ENCODE measurements at places on chromosomes 11 and 22.

DNA sequence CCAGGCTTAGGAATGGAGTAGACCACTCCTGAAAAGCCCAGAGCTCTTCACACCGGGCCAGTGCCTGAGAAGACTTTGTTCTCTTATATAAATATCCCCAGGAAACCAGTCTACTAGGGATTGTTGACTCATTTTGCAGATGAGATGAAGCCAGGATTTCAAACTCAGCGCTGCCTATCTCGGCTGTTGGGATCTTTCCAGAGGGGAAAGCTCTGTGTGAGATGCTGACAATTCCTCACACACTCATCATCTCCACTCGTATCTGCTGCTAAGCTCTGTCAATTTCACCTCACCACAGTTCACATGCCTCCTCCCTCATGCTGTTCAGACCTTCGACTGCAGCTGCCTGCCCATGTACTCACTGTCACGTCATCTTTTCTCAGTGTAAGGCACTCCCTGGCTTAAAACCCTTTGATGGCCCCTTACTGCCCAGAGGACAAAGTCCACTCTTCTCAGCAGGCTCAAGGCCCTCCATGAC, 12.5 kb downstream of the USH1C start:
- DNase-seq, result no peak

GRCh38 chr11:74755395-74755995, 6.8 kb downstream of the RNF169 start:
- DNase-seq, result no peak

DNA sequence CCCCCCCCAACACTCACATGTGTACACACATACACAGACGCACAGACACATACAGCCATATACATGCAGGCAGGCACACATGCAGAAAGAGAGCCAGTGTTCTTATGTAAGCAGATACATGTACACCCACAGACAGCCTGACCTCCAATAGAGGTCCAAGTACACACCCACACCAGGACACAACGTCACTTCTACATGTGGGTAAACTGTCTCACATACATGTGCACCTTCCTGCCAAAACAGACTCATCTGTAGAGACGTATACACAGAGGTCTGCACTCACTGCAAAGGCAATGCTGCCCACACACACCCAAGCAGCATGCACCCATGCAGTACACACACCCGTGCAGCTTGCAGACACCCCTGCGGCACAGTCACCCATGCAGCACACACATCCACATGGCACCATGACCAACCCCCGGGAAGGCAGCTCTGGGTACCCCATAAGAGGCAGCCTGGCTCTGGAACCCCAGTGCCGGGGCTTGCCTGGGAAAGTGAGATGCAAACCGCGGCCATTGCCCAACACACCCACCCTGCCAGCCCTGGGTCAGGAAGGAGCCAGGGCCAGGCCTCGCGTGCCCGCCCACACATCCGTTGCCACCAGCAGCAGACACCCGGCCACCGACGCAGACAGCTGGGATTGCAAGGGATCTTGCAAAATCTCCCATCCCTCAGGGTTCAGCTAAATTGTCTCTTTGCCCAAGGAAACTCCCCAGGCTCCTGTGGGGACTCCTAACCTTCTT, 10.1 kb downstream of the CASTOR1 start:
- DNase-seq, result no peak

- no peak for DNase-seq
Measured at GRCh38 chr11:111349191-111349695, 29.8 kb downstream of the POU2AF1 start.

DNA sequence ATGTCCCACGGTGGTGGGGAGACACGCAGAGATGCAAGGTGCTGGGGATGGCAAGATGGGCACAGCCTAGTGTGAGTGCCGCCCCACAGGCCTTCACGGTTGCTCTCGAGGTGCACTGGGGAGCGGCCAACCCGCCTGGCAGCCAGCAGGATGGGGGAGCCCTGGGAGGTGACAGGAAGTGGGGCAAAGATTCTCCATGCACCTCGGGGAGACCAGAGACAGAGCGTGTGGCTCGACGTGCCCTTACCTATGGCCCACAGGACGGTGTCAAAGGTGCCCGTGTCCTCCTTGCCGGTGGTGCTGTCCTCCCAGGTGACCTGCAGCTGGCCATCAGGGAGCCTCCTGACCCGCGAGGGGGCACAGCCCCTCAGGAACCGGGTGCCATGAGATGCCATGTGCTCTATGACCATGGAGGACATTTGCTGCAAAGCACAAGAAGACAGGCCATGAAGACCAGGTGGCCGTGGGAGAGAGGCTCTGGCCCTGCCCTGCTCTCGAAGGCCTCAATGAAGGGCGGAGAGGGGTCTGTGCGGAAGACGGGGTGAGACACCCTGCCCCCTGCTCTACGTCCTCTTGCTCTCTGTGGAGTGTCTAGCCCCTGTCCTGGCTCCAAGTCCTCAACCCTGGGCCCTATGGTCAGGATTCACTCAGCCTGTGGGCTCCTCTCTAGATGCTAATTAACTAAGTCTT, 40.6 kb upstream of the GNB1L start:
- DNase-seq, result no peak

Data from GM19239 (cell line).